ENCODE measurements at places on chromosomes 6 and 20. TPM values are rescaled to one million over a fixed set of nuclear protein-coding genes. Genes with fewer than 3 reads are reported as not detected.

Gene KCNB1
- total RNA-seq: 0.09 TPM

Gene CFAP206
- total RNA-seq: not detected

Gene VGLL2
- total RNA-seq: not detected

DNA sequence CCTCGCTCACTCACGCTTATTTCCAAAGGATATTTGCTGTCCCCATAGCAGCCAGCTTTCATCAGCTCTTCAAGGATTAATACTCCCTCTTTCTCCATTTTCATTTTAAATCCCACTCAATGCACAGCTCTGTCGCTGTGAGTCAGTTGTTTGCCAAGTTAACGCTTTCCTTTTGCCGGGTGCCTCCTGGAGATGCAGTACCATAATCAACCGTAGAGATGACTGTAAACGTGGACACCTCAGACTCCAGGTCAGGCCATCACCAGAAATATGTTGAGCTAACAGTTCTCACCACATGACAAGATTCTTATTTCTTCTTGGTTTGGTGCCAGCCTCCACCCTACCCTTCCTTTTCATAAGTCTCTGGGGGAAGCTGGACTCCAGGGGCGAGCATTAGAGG, 66.6 kb upstream of the TAB2 start:
- no peak for DNase-seq

DNA sequence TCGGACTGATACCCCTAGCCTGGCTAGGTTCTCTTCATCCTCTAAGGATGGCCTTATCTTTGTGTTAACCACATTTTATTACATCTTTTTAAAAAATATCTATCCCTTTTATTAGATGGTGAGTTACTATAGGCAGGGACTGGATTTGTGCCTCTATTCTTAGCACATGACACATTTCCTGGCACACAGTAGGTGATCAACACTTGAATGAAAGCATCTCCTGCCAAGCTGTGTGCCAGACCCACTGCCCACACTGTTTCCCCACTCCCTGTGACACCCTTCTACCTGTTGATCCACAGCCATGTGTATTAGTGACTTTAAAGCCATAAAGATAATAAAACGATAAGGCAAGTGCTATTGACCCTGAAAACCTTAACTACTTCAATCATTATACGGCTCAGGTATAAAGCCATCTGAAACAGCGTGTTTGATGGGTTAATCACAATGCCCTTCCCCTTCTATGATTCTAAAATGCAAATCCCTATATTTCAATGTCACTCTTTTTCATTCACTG, 73.6 kb downstream of the MYLK4 start:
- DNase-seq: no peak

Gene RWDD1
- 36.6 TPM for total RNA-seq

- DNase-seq: no peak
Measured at GRCh38 chr20:46122516-46123481, 4.7 kb downstream of the CD40 start.

DNA sequence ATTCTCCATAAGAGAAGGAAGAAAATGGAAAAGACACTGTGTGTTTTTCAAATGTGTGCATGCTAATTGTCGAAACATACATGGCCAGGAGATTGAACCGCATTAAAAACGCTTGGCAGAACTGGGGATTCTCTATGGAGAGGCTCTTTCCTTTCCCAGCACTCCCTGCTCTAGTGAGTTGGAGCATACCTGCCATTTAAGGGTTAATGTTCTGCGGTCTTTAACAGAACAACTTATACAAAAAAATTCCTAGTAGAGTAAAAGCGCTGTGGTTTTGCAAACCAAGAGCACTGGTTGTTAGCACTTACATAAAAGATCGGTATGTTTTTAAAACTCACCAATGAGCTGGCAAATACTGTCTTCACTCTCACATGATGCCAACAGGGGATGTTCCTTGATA, 1.5 kb downstream of the TAGAP start:
- no peak for DNase-seq

- DNase-seq: peak; percentile 44
Measured at GRCh38 chr20:63007646-63008488, 1.1 kb upstream of the BHLHE23 start.

- peak; percentile 39 for DNase-seq
Measured at GRCh38 chr6:117265410-117266256, at the start of gene VGLL2. Gene VGLL2 (plus strand): TSS chr6:117265558. CDS start chr6:117265764, 206 bp downstream.

Gene VSX1
- total RNA-seq: not detected

Gene BMP7
- total RNA-seq: not detected

GRCh38 chr6:46865221-46865620, 56.5 kb downstream of the ADGRF5 start:
- no peak for DNase-seq

DNA sequence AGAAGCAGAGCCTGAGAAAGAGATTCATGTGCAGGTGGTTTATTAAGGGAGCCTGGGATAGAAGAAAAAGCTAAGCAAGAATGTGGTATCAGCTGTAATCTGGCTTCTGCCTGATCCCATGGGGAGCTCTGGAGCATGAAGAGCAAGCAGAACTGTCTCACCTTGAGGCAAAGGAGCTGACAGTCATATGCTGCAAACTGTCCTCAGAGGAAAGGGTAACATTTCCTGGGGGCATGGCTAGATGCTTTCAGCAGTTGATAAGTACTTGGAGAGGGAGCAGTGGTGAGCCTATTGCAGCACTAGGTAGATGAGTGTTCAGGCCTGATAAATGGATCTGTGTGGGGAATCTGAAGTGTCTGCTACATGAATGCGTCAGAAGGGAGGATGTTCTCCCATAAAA, 621.5 kb upstream of the BTBD3 start:
- DNase-seq: no peak

DNA sequence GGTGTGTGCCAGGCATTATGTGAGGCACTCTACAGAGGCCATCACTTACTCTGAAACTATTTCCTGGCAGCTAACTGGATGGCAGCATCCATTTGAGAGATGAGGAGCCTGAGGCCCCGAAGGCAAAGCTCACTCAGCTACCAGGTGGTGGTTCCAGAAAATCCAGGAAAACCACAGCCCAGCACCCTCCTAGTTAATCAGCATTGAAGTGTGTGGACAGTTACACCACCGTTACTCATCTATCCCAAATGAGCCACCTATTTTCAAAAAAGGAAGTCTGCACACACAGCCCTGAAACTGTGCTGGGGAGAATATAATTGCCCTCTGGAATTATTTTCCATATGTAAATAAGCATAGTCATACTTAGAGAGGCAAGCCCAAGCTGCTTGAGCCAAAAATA, 67.4 kb downstream of the CNBD2 start:
- DNase-seq: no peak

DNA sequence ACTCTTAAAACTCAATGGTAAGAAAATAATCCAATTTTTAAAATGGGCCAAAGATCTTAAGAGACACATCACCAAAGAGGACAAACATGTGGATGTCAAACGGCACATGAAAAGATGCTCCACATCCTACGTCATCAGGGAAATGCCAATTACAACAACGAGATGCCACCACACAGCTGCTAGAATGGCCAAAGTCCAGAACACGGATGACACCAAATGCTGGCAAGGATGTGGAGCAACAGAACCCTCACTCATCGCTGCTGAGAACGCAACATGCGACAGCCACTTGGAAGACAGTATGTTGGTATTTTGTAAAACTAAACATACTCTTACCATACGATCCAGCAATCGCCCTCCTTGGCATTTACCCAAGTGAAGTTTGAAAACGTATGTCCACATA, 132.8 kb upstream of the CDH4 start:
- DNase-seq: no peak

DNA sequence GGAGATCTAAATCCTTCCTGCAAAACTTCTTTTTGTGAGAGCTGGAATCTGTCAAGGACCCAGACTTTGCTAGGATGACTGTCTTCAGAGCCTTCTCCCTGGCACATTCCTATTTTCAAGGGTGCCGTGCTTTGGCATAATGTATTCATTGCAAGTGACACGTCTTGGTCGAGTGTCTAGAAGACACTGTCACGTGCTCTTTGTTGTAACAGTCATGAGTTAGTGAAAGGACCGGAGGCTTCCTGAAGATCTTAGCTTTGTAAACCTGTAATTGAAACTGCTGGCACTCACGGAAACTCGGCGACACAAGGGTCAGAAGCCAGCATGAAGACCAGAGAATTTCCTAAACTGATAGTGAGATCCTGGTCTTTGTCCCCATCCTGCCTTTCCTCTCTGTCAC, 19.7 kb upstream of the TAGAP start:
- DNase-seq: no peak

GRCh38 chr6:13630499-13630898, 15.4 kb downstream of the NOL7 start:
- no peak for DNase-seq

DNA sequence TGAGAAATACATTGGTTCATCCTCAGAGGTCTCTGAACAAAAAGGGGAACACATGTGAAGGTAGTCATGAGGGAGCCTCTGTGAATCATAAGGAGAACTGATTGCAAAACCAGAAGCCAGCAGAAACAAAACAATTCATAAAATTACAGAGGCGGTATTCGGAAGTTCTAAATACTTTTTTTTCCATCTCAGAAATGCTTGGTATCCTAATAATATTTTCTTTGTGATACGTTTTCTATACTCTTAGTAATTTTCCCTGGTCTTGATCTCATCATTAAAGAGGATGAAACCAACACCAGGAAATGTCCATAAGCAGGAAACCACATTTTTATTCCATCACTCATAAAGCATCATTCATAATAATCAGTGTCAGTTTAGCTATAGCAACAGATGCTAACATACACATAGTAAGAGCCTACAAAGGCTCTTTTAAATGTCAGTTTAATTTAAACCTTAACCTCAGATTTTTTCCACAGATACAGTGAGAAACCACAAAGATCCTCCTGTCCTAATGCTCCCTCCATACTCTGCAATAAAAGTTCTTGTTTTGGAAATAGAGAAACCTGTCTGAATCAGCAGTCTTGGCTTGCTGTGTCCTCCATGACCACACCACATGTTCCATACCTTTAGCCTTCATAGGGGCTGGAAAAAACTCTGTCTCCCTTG, 29.2 kb downstream of the SGK1 start:
- no peak for DNase-seq

GRCh38 chr6:64347411-64347810, 711.8 kb downstream of the PHF3 start:
- DNase-seq: no peak

All from activated naive CD8-positive, alpha-beta T cell treated with anti-CD3 and anti-CD28 coated beads, Interleukin-2, amount 10 ng/mL, durations not matched to agents 7 days and 5 days (primary cell).